Heart right ventricle (tissue), 16 donors: ENCODE measurements at places on chromosomes 11 and 22. TPM values are rescaled to one million over a fixed set of nuclear protein-coding genes. Genes with fewer than 3 reads are reported as not detected.

GRCh38 chr11:73980001-73980961 is 2.4 kb downstream of the UCP2 start:
- DNase-seq: peak; percentile 22

- no peak for DNase-seq
Observed at GRCh38 chr11:92423115-92424034, 198.8 kb downstream of the FAT3 start.

DNA sequence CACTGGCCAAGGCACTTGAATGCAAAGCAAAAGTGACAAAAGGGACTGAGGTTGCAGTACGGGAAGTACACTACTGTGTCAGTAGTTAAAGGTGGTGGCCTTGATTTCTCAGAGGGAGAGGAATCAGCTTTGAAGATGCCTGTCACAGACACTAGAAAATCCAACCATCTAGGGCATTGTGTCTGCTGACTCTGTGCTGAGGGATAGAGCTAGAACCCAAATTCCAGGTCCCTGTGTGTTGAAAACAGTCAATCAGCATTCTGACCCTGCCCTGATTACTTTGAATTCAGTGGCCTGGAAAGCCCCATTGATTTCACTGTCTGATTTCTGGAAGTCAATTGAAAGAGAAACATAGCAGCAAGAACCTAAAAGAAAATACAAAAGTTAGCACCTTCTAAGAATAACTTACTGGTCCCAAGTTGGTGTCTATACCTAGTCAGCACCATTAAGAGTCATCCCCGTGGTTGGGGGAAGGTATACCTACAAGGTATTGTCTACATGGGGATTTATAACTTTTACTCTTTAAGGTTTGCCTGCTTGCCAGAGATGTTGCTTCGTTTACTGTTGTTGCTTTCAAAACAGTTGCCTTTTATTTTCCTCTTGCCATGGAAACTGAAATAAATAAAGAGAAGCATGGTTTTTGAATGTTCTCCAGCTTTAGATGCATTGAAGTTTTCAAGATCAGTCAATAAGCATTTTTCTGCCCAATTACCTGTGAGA is 97.3 kb downstream of the PDHX start:
- DNase-seq: no peak

Gene TTC12
- polyA plus RNA-seq: 3.3 TPM

- no peak for DNase-seq
Observed at GRCh38 chr11:45807792-45808238, 2.9 kb downstream of the SLC35C1 start.

Gene CSRP3
- 1,893 TPM for polyA plus RNA-seq

- no peak for DNase-seq
Observed at GRCh38 chr11:132260636-132261035, 890.2 kb downstream of the NTM start.

Gene TBX10
- not detected for polyA plus RNA-seq

GRCh38 chr11:86150847-86151173 is 81.9 kb upstream of the PICALM start:
- DNase-seq: no peak

DNA sequence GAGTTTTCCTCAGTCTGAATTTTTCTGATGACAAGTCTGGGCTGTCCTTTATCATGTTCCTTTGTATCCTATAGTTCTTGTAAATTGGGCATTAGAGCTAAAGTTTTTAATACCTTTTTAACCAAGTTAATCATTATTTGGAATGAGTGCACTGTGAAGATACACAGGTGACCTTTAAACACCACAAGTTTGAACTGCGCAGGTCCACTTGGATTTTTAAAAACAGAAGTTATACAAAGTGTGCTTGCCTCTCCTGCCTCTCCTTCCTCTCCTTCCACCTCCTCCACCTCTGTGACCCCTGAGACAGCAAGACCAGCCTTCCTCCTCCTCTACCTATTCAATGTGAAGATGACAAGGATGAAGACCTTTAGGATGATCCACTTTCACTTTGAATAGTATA is 4.4 kb upstream of the TCP11L1 start:
- no peak for DNase-seq

DNA sequence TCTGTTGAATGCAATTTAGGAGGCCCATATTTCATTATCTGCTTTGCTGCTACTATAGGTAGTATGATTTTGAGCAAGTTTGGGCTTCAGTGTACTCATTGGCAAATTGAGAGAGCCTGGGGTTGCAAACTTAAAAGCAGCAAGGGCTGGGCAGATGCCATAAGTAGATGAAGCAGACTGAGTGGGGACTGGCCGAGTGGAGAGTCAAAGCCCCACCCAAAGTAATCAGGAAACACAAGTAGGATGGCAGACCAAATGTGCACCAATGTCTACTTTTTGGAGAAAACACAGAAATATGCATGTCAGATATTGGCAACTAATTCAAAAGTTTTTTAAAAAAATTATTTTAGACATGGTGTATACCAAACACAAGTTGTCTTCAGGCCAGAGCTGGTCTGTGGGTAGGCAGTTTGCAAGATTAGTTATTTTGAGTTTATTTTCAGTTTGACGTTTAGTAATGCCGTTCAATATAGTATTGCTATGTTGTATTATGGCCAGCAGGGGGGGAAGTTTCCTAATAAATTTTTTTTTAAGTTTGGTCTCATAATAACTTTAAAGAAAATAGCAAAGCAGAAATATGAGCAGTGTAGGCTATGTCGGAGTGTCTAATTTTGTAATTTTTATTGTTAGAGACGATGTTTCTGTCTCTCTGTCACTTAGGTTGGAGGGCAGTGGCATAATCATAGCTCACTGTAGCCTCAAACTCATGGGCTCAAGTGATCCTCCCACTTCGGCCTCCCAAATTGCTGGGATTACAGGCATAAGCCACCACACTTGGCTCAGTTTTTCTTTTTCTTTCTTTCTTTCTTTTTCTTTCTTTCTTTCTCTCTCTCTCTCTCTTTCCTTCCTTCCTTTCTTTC is 105.1 kb downstream of the HIPK3 start:
- peak; percentile 24 for DNase-seq

DNA sequence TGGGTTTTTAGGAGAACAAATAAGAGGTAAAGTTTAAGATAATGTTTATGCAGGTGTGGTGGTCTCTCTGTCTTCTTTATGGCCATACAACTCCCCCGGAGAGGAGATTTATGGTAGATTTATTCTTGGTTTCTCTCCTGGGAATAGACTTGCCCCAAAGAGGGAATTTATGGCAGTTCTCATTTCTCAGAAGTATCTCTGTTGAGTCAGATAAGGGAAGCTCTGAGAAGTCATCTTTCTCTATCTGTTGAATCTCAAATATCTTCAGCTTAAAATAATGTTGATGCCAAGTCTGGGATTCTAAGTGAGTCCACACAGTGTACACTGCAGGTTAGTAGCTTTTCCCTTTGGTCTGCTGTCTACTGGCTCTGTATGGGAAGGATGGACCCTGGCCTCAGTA is 276.4 kb upstream of the PLET1 start:
- no peak for DNase-seq

GRCh38 chr22:29130476-29130875 is 57.6 kb downstream of the KREMEN1 start:
- no peak for DNase-seq

Gene AQP11
- 0.22 TPM for polyA plus RNA-seq

- no peak for DNase-seq
Observed at GRCh38 chr11:59151761-59152160, 9.1 kb downstream of the FAM111A start.

DNA sequence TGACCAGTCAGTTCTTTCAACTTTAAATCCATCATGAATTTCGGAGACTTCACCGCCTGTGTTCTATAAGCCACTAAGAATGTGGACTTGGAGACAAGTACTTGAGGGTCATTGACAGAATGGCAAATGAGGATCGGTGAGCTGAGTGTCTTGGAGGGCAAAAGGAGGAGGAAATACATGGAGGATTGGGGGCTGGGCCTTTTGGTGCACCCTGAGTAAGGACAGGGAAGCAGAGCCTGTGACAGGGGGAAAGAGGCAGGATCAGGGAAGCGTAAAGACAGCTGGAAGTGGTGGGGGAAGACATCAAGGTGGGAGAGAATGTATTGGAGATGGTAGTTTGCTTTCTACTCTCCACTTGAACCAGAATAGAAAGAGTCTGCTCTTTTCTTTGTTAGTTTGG is 70.4 kb upstream of the MTMR2 start:
- no peak for DNase-seq

Gene GLYATL2
- 0.07 TPM for polyA plus RNA-seq

DNA sequence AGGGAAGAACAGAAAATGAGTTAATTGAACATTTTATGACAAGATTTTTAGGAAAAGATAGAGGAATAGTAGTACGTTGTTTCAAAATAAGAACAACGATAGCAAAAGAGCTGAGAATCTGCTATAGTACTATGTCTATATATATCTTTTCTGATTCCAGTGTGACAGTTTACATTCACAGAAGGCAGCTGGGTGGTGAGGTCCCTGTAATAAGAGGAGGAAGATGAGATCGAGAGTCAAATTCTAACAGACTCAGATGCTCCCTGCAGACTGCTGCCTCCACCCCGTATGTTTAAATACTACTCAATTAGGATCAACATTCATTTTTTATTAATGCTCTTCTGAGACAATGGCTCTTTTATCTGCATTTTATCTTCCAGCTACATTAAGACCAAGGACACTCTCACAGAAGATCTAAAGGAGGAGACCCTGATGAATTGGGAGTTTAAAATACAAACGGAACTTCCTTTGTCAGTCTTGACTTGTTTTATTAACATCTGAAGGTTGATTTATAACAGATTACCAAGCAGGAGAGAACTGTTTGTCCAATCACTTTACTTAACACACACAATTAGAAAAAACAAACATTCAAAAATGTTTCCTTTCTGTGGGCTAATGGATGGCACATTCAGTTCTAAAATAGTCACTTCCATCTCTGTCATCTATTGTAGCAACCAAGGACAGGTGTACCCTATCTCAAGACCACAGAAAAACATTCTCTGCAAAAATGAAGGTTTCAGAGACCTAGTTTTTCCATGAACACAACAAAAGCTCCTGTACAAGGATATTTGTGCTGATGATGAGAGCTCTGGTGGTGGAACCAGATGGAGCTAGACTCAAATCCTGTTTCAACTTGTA is 240.2 kb downstream of the CADM1 start:
- DNase-seq: no peak

GRCh38 chr11:134223121-134223520 is 646 bp downstream of the NCAPD3 start:
- no peak for DNase-seq

DNA sequence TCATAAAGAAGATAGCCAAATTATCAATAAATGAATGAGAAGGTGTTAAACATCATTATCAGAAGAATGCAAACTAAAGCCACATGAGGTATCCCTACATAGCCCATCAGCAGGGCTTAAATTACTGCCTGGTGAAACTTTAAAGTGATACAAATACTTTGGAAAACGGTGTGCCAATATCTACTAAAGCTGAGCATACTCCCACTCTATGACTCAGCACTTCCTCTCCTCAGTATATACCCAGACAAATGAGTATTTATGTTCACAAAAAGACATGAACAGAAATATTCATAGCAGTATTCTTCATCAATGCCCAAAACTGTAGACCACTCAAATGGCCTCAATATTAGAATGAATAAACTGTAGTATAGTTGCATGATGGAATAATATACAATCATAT is 284.6 kb upstream of the ZC3H12C start:
- no peak for DNase-seq

DNA sequence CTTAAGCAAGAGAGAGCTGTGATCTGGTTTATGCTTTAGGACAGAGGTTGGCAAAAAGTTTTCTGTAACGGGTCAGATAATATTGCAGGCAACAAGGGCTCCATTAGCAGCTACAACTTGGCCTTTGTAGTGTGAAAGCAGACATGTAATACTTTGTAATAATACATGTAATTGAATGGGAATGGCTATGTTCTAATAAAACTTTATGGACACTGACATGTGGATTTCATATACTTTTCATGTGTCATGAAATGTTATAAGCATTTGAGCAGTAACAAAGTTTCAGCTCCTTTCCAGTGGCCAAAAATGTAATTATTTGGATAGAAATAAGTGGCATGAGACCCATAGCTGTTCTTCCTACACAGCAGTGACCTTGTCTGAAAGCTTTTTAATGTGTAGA is 3.1 kb downstream of the DYNC2H1 start:
- no peak for DNase-seq

GRCh38 chr11:23555085-23555484 is 694.8 kb upstream of the CCDC179 start:
- DNase-seq: no peak

GRCh38 chr22:49739138-49739537 is 88.5 kb downstream of the BRD1 start:
- DNase-seq: no peak

DNA sequence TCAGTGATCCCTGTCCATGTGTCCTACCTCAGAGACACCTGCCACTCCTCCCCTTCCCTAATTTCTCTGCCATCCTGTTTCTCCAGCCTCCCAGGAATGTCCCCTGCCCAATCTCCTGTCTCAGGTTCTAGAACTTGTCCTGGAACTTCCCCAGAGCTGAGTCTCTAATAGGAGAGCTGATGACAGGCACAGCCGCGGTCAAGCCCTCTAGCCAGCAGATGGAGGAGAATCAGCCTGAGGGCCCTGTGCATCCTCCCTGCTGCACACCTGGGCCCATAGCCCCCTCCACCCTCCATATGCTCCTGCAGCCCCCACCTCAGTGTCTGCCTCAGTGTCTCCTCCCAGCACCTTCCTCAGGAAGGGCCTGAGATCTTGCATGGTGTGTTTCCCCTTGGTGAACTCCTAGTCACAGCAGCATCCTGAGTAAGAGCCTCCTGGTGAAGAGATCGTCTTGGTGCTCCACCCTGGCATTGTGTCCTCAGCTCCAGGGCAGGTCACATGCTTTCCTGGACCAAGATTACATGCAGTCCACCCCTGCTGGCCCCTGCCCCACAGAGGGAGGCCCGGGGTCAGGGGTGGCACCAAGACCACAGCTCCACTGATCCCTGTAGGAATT is 43.9 kb upstream of the VPREB1 start:
- DNase-seq: no peak

Gene DRD2
- polyA plus RNA-seq: 0.01 TPM

DNA sequence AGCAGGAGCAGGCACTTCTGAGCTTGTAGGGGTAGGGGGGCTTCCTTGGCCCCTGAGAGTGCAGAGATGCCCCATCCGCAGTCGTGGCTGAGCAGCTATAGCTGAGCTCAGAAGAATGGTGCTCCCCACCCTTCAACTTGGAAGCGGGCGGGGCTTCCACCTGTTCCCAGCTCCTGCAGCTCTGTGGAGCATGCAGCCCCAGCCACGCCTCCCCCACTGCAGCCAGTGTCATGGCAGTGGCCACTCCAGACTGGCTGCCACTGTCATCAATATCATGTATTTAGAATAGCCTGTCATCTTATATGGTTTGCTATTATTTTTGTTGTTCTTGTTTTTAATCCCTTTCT is 213.1 kb downstream of the LRRC4C start:
- DNase-seq: no peak

Gene GALNT18
- polyA plus RNA-seq: 7.0 TPM

Gene TEAD1
- 12.7 TPM for polyA plus RNA-seq

DNA sequence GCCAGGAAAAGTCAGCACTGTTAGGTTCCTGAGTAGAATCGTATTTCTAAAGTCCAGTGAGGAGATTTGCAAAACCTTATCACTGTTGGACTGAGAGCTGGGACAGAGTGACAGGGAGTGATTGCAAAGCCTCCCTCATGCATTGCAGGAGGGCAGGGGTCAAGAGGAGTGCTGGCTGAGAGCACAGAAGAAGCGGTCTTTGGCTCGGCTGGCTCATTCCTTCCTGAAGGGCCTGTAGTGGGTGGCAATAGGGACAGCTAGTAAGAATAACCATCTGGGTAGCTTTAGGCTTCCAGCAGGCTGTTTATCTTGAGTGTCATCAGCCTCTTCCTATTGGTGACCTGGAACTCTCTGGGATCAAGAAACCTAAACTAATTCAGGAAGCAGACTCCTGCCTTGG is 53.4 kb downstream of the CD44 start:
- peak; percentile 53 for DNase-seq
